Stimulated activated CD4-positive, alpha-beta T cell treated with anti-CD3 and anti-CD28 coated beads, Interleukin-1b, Interleukin-23, amount 100 ng/mL, for 1 hour (primary cell): ENCODE measurements at places on chromosomes 6 and 20.
A peak's percentile ranks its signal among the peaks of the same experiment; 100 is the strongest.

DNA sequence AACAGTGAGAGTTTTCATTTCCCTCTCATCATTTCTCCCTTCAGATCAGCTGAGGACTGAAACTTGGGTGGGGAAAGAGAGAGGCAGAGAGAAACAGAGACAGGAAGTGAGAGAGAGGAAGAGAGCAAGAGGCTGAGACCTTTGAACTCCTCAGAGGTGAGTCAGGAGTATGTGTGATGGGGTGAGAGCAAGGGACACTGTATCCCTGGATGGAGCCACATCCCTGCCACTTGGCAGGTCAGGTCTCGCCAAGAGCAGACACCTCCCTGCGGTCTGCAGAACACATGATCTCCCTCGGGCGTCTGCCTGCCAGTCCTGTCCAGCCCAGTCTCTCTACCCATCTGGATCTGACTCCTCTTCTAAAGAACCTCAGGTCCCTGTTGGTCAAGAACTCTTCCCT, 62.7 kb upstream of the SYNDIG1 start:
- DNase-seq, result no peak

DNA sequence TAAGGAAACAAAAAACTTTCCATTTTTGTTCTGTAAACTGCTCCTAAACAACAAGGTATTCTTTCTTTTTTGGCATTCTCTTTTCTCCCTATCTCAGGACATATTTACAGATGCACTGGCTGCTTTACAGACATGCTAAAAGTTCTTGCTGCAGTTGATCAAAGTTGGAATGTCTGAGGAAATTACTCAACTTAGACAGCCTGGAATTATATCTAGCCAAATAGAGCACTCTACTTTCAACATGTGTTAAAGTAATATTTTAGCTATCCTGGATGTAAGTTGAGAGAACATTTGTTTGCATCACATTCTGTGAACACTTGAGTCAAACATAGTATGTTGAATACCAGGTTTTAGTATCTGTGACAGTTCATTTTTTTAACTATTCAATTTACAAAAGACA, 24.8 kb downstream of the TASP1 start:
- no peak for DNase-seq

DNA sequence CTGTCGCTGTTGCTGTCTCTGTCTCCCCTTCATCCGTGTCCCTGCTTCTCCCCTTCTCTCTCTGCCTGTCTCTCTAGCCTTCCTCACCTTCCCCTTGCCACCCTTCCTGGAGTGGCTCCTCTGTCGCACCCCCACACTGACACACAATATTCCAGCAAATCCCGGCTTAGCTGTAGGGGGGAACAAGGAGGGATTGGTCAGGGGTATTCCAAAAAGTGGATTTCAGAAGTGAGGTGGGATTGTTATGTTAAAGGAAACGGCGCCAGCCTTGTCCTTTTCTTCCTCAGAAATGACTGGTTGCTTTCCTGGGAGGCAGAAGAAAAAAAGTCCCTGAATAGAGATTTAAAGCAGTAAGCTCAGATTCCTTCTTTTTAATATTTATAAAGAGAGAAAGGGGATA, 76.3 kb upstream of the SIRPA start:
- DNase-seq, result no peak

GRCh38 chr6:118641042-118641441, 10.3 kb downstream of the CEP85L start:
- no peak for DNase-seq

DNA sequence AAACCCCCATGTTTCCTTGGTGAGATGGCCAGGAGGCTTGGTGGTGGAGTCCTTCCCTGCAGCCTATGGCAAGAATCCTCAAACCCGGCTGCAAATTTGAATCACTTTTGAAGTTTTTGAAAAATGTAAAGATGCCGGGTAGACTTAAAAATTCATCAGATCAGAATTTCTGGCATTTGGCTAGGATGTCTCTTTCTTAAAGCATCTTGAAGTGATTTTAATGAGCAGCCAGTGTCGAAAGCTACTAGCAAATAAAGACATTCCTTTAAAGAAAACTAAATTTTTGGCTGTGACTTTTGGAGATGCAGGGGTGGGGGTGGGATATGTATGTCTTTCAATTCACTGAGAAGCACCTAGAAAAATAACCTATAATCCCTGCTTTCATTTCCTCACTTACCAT, 25.6 kb upstream of the NOX3 start:
- DNase-seq, result no peak

- no peak for DNase-seq
These were observed 523.0 kb upstream of the FLRT3 start for GRCh38 chr20:14860410-14860814.

DNA sequence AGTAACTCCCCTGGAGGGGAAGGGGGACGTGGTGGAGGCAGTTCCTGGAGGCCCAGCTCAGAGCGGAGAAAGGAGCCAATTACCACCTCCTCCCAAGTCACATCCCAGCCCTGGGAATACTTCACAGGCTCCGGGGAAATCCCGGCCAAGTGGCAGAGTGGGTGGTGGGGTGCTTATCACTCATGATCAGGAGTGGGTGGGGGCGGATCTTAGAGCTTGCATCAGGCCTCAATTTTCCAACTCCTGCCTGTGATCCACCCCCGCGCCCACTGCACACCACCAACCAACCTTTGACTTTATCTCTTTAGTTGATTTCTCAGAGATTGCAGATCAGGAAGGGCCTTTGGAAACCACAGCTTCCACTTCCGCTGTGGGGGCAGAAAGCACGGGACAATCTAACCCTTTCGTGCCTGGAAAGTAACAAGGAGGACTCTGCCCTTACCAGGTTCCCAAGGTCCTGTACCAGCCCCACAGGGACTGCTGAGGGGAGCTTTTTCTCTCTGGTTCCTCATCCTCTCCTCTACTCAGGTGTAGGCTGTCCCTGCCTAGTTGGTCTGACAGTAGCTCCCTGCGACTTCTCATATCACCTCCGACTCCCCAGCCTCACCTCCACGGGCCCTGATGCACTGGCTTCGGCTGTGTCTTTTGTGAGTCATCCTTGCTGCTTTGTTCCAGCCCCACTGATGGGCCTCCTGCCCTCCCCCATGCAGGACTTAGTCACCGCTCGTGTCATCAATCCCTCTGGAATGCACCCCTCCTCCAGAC, 24.9 kb upstream of the IER3 start:
- peak; percentile 36 for DNase-seq

DNA sequence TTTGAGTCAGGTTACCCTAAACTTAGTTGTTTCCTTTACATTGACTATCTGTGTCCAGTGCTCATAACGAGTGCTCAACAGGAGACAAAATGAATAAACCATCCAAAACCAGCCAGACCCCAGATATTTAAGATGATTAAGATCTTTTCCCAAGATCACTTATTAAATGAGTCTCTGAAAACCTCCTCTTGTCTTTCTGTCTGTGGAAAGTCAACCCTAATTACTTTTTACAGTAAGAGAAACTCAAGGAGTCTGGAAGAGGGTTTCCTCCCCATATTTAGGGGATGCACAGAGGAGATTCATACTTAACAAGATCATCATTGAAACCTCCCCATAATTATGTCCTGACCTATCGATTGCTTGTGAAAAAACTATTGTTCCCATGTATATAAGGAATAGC, 84.0 kb downstream of the CAP2 start:
- no peak for DNase-seq

- no peak for DNase-seq
These were observed 289.7 kb downstream of the UTRN start for GRCh38 chr6:144574796-144575195.

DNA sequence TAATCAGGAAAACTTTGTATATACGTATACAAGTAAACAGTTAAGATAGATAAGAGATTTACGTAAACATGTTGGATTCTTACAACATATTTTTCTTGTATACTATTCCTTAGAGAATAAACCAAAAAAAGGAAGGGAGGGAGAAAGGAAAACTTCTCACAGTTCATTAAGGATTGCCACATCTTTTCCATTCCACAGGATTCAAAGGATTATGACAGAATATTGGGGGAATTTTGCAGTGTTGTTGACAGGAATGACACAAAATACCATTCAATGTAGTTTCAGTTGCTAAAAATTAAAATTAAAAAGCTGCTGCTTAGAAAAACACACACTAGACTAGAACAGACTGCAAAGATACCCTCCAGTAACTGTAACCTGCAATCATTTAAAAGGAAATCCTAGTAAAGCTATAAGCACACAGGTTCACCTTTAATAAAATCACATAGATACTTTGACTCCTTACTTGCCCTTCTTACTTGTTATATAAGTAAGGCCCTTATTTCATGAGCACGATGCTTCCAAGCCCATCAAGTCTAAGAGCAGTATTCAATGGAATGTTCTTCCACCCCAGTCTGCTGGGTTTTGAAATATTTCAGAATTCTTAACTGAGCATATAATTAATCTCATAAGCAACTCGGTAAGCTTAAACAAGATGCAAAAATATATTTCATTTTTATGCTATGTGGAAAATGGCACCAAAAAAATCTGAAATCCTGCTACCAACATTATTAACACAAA, 107.8 kb downstream of the SMLR1 start:
- no peak for DNase-seq

GRCh38 chr6:154479771-154480639, 30.5 kb downstream of the CNKSR3 start:
- DNase-seq, result no peak

DNA sequence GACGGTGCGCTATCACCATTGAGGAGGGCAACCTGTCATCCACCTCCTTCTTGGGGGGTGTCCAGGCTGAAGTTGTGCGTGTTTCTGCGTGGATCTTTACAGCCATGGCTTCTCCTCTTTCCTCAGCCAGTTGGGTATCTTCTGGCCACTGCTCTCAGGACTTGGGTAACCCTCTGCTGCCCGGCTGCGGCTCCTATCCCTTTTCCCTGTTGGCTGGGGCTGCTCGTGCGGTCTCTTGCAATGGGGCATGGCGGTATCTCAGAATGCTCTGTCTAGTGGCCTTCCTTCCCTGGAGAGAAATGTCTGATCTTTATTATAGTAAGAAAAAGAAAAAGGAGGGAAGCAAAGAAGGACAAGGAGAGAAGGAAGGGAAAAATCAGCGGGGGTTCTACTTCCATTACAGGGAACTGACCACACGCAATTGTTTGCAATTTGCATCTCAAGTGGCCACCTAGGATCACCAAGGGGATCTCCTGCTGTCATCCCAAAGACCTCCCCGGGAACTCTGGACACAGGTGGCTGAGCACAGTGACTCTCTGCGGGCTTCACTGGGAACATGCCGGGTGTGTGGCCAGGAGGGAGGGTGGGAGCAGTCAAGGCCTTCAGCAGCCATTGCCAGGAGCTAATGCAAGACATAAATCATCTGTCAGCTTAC, 60.8 kb downstream of the NPEPL1 start:
- no peak for DNase-seq

DNA sequence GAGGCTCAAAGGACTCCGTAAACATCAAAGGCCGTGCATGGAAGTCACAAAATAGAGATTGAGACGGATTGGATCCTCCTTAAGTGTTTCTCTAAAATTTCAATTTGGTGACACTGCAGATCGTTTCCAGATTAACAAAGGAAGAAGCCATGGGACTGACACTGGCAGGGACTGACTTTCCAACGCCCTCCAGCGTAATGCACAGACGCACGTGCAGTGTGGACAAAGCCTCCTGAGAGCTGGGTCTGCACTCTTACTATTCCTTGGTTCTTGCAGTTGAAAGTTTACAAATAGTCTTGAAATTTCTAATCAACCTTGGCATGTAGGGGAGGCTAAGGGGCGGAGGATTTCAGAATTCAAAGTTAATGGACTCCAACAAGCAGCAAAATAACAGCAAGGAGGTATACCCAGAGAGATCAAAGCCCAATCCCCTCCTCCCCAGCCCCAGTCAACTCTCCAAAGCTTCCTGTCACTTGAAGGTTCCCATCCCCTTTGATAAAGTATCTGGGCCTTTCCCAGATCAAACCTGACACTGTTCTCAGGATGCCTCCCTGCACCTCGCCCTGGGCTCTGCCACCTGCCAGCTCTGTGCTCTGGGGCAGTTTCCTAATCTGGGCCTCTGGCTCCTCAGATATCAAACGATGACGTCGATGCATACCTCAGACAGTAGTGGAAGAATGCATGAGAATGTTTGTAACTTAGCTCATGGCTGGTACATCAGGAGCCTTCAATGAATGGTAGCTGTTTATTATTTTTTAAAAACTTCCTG, 106.5 kb upstream of the TRAF3IP2 start:
- DNase-seq, result no peak

GRCh38 chr20:39886650-39887190, 802.3 kb downstream of the MAFB start:
- no peak for DNase-seq

DNA sequence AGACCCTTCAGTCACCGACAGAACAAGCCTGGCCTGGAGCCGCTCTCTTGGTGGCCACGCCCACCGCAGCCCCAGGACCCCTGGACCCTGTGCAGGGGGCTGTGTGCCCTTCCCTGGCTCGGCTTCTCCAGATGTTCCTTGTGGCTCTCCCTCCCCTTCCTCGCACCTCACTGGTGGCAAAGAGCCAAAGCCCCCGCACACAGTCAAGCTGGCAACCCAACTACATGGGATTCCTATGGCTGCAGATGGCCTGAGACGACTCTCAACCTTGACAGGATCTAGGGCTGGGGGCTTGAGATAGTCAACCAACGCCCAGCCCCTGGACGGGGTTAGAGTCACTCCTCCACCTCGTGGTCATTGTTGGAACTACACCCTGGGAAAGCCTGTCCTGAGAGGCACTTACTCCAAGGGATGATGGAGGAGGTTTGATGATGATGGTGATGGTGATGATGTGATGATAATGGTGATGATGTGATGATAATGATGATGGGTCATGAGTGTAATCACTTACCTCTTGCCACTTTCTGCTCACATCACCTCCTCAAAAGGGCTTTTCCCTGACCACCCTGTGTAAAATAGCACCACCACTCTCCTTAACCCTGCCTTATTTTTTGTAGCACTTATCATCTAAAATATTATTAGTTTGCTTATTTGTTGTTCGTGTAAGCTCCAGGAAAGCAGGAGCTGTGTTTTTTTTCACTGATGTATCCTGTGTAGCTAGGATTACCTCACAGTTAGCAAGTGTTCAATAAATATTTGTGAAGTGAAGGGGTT, 278.4 kb downstream of the LRFN2 start:
- DNase-seq, result no peak

DNA sequence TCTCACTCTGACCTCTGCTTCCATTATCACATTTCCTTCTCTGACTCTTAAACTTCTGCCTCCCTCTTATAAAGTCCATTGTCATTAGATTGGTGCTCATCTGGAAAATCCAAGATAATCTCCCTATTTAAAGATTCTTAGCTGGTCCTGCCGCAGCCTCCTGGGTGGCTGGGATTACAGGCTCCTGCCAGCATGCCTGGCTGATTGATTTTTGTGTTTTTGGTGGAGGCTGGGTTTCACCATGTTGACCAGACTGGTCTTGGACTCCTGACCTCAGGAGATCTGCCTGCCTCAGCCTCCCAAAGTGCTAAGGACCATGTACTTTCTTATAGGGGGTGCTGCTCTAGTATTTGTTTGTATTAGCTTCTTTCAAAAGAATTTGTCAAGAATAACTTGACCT, 5.3 kb upstream of the RPF2 start:
- DNase-seq, result no peak

DNA sequence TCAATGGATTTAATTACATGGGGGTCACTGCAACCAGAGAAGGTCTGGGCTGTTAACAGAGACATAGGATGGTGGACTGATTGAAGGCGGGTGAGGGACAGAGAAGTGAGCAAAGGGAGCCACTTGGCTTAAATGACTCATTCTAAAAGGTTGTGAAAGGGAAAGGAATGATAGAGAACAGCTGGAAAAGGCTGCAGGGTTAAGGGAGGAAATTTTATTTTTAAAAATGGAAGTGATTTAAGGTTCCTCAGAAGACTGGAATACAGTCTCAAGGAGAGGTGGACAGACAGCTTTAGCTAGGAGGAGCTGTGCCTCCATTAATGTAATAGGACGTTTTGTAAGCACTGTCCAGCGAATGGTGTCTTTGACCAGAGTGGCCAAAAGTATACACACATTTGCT, 46.7 kb downstream of the RGS17 start:
- no peak for DNase-seq

GRCh38 chr6:28880894-28881780, 42.6 kb downstream of the TRIM27 start:
- DNase-seq, result peak; percentile 53
